ENCODE measurements at places on chromosomes 2 and 18.

DNA sequence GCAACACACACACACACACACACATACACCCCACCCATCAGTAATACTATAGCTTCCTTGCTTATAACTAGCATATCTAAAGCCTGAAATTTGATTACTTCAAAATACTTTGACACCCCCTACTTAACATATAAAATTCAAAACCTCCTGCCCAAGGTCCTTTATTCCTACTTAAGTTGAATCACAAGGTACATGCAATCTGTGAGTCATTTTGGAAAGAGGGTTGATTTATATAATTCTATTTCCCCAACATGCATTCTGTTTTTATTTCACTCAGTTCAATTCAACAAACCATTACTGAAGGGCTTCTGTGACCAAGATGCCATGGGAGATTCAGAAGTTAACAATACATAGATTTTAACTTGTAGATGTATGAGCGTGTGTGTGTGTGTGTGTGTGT lies 420.7 kb downstream of the METTL4 start:
- no peak for DNase-seq

GRCh38 chr18:11037533-11038240 lies 111.7 kb downstream of the PIEZO2 start:
- no peak for DNase-seq

DNA sequence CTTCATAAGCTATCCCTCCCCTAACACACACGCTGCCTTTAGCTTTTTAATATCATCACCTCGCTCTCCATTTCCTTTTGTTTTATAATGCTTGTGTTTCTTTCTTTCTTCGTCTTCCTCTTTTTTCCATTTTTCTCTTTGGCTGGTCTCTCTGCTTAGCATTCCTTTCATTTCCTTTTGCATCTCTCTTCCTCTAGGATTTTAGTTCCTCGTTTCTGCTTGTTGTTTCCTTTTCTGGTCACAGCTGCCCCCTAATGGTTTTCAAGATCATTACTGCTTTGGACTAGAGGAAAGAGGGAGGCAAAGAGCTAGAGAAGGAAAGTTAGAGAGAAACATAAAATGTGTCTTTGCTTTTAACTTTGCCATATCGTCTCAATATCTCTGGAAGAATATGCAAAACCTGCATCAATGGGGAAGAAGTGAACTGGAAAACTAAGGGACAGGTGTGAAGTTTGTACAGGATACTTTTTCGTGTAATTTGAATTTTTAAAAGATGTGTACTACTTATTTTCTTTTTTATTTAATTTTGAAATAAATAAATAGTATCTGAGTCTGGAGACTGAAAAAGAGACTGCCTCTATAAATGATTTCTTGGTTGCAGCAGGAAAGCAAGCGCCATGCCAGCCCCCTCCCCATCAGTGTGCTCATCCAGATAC lies 6.3 kb upstream of the NRP2 start:
- DNase-seq, result peak; percentile 43

- DNase-seq, result no peak
Measured at GRCh38 chr18:5447442-5447841, 96.4 kb downstream of the EPB41L3 start.

DNA sequence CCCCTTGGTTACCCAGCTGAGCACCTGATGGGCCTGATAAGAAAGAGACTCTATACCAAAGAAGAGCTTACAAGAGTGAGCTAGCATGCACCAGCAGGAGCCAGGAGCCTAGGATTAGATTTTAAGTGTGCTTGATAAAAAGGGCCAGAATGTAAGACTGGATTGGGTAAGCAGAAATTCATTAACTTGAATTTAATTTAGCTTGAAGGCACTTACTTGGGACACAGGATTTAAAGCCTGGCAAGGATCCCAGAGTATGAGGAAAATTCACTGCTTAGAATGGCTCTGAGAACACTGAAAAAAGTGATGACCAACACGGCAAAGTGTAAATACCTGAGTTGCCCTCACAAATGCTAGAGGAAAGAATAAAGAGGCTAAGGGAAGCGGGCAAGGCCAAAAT lies 91.3 kb upstream of the RBBP8 start:
- DNase-seq, result no peak

DNA sequence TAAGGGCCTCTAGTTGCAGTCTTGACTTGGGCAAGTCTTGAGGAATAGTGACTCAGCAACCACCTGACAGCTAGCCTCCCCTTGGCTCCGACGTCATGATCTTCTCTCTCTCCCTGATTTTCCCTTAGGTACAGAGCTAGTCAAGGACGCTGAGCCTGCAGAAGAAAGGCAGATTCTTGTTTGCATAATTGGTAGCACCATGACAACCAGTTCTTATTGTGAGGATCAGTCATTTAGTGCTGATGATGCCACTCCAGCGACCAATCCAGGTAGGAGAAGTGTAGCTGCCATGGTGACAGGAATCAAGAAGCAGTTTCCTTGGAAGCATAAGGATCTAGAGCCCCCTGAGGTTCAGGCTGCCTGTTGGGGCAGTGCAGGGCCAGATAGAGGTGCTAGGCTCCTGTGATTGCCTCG lies 2.8 kb upstream of the RESP18 start:
- no peak for DNase-seq

- DNase-seq, result no peak
Measured at GRCh38 chr2:239744706-239745340, 280.3 kb downstream of the NDUFA10 start.

GRCh38 chr2:43133708-43134570 lies 92.5 kb downstream of the ZFP36L2 start:
- peak; percentile 44 for DNase-seq

GRCh38 chr2:99743146-99743545 lies 253.3 kb upstream of the REV1 start:
- DNase-seq, result no peak

GRCh38 chr18:49486134-49486533 lies 900 bp downstream of the C18orf32 start:
- DNase-seq, result no peak

Measured in germinal center (tissue), 1 donor.